ENCODE measurements at places on chromosomes 2 and 18.

GRCh38 chr2:212156088-212156487, 382.5 kb downstream of the ERBB4 start:
- no peak for DNase-seq

DNA sequence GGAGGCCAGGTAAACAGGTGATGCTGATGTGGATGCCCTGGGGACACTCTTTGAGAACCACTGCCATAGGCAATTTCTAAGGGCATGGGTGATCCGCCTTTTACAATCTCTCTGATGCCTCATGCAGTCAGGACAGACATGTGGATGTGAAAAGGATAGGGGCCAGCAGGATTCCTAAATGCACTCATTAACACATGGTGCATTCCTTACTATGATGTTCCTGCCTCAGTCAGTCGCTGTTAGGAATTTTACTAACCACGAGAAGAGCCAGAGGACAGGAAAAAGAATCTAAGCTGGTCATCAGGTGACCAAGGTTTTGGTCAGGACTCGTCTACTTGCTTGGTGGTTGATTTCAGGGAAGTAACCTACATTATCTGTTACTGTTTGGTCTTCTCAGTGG, 191.0 kb downstream of the ARL4C start:
- DNase-seq, result no peak

- no peak for DNase-seq
These were observed 48.9 kb downstream of the FSIP2 start for GRCh38 chr2:185787227-185788145.

DNA sequence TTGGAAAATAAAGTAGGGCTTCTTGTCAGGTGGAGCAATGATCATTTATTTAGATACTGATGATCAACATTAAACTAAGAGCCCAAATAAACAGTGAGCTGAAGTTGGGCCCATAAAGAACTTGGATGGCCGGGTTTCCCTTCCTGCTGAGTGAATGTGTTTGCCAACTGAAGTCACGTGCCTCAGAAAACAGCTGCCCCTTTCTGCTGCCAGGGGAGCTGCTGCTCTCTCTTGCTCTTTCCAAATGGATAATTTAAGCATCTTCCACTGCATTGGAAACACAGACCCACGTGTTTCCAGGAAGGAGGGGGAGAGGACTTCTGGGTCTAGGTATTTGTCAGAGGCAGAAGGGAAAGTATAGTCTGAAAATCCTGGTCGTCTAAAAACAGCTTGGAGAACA, 22.9 kb upstream of the NCKAP5 start:
- DNase-seq, result no peak

DNA sequence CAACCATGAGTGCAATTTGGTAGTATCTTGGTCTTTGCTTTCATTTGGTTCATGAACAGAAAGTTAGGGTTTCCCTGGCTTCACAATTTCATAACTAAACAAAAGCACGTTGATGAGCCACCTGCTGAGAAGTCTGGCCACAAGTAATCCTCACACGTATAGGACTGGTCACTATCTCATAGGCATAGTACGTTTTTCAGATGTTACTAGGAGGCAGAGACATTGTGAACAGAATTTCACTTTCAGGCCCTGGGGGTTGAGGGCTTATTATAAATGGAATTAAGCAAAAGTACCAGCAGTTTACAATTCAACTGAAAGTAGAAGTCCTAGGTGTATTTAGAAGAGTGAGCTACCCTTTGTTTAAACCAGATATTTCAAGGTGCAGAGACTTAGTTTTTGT, 277.1 kb downstream of the ALPK2 start:
- DNase-seq, result no peak

DNA sequence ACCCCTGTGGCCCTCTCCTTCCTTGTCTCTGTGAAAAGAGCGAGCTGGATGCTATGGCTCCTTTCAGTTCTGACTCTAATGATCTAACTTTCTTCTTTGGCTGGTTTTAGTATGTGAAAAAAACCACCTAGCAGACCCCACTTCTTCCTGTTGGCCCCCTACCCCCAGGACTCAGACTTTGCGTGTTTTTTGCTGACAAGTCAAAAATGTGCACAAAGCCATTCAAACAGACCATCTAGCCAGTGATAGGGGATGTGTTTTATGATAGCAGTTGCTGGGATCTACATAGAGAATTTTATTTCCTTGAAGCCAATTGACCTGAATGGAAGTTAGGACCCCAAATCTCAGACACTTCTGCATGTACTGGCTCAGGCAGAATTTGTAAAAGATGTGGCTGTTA, 49.1 kb downstream of the MFSD6 start:
- no peak for DNase-seq

DNA sequence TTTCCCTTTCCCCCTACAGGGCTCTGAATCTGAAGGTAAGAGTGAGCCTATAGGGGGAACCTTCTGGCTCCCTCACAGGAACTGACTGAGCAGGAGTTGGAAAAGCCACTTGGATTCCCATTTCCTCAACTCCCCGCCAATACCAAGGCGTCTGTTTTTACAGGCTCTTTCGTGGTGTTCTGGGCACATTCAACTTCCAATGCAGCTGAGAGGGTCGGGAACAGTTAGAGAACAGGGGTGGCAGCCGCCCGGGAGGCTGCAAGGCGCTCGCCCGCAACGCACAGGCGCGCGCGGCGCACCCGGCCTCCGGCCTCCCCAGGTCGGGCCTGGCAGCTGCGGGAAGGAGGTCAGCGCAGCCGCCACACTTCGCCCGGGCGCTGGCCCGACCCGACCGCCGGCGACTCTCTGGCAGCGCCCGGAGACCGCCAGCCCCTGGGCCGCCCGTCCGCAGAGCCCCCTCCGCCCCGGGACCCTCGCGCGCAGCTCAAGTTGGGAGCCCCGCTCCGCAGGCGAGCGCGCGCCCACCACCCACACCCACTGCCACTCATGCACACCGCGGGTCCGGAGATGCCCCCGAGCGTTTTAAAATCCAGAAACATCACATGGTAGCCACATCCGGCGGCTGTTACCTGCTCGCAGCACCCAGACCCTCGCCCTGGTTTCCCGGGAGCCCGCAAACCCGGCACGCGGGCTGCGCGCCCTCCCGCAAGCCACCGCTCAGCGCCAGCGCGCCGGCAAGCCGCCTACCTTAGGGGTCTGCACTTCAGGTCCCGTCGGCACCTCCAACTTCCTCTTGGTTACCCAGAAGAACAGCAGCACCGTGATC, 816 bp downstream of the GALNT14 start:
- no peak for DNase-seq

DNA sequence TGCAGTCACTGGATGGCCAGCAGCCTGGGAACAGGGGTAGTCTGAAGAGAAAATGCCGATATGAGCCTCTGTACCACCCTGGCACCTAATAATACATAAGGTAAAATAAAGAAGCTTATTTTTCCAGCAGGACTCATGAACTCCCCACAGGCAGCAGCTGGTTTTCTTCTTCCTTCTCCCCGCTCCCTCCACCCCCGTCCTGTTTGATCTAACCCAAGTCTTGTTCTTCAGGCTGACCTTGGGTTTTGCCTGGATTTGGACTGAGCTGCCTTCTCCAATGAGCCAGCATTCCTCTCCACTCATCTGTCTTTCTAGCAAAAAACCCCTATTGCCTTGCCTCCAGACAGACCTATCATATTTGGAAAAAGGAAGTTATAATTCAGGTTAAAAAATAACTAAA, 111.8 kb downstream of the CELF4 start:
- DNase-seq, result no peak

DNA sequence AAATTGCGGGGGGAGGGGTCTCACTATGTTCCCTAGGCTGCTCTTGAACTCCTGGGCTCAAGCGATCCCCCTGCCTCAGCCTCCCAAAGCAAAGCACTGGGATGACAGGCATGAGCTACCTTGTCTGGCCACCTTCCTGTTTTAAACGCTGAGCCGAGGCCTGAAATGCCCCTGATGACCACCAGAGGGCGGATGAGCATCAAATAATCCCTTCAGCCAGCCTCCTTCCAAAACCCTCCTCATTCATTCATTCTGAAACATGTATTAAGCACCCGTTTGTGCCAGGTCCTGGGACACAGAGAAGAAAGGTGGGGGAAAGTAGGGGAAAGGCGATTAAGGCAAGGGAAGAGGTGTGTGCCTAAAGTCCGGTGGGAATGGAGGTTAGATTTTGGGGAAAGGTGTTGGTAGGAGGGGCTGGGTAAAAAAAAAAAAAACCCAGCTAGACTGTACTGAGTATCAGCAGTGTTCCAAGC, 30.7 kb upstream of the PTMA start:
- DNase-seq, result peak; percentile 76

DNA sequence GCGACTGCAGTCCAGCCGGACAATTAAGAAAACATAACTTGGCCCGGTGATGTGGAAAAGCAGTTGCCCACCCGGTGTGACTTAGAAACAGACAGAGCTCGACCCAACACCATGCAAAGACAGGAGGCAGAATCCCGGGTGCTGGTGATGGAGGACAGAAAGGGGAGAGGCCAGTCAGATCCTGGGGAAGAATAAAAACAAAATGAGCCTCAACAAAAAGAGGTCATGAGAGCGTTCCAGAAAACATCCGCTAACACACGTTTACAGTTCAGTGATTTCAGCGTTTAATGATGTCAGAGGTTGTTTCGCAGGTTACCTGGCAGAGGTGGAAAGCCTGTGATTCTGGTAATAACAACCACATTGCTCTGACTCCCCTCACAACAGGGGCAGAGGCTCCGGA, 111.9 kb downstream of the OSR1 start:
- no peak for DNase-seq

- DNase-seq, result no peak
These were observed 40.4 kb downstream of the CLIP4 start for GRCh38 chr2:29155578-29155977.

GRCh38 chr2:727071-727470, 49.9 kb upstream of the TMEM18 start:
- no peak for DNase-seq

- DNase-seq, result no peak
These were observed 99.8 kb upstream of the FZD7 start for GRCh38 chr2:201933792-201934237.

- no peak for DNase-seq
These were observed 44.6 kb upstream of the RAPH1 start for GRCh38 chr2:203579730-203580129.

DNA sequence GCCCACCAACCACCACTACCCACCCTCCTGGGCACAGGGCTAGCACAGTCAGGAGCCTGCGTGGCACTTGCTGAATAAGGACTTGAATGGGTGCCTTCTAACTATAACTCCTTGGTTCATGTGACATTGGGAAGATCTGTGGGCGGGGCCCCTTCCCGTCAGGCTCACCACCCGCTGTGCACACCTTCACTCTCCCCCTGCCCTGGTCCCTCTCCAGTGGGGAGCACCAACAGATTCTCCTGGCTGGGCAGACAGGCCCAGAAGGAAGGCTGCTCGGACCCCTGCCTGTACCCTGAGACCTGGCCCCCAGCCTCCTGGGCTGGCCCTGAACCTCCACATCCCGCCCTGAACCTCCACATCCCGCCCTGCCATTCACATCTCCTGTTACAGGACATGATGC, 33.4 kb upstream of the POMC start:
- DNase-seq, result no peak

DNA sequence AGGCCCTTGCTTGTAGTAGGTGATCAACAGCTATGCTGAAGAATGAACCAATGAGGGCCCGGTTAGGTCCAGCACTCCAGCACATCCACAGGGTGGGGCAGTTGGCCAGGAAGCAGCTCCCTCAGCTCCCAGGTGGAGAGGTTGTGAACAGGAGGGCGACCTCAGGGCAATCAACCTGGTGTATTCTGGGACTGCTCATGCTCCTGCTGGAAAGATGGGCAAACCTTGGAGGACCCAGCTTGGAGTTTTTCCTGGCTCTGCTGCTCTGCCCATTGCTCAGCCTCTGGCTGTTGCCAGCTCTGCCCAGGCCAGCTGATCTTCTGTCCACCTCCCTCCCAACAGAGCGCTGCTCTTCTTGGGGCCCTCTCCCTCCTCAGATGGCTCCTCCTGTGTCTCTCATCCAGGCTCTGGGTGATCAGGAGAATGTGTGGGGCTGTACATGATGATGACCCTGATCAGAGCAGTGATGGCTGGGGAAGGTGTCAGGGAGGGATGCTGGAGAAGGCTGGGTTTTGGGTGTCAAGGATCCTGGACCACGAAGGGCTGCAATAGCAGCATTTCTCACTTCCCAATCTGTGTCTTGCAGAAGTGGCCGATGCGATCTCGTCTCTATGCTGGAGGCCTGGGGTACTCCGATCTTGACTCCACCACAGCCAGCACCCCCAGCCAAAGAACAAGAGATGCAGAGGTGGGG, 3.4 kb downstream of the TCF23 start:
- no peak for DNase-seq

DNA sequence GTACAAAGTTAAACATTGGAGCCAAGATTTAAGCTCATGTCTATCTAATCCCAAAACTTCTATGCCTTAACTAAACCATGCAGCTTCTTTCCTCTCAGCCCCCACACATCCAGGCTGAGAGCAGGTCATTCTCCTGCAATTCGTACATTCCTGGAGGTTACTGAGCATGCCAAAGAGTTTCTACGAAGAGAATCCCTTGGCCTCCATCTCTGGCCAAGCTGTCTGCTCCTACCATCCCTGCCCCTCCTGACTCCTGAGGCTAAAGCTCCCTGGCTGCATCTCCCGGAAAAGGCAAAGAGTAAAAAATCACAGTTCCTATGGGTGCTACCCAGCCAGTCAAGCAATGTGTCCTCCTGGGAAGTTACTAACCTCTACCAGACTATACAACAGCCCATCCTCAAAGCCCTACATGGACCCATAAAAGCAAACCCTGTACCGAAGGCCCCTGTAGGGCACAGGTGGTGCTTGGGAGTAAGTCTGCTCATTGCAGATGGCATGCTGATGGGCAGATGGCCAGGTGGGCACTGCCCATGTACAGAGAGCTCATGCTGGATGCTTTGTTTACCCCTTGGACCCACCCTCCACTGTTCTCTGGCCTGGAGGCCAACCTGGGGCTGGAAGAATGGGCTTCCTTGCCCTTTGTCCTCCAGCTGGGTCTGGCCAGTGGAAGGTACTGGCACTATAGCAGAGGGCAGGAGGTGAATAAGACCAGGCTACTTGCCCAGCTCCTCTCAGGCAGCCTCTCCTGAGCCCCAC, 99.5 kb downstream of the TTC32 start:
- DNase-seq, result no peak

DNA sequence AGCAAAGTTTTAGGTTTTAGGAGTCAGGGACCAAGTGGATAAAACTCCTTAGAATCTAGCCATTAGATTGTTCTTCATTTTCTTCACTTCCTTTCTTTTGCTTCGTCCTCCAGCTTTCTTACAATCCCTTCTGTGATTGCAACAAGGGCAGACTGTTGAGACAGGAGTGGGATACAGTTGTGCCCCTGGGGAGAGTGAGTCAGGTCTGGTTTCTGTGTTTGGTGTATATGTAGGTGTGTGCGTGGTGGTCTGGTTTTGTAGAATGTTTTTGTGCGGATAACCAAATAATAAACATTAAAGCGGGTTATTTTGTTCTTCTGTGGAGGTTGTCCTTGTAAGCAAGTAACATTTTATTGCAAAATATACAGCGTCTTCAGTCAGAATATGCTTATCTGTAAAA, 7.3 kb downstream of the INSIG2 start:
- DNase-seq, result no peak

DNA sequence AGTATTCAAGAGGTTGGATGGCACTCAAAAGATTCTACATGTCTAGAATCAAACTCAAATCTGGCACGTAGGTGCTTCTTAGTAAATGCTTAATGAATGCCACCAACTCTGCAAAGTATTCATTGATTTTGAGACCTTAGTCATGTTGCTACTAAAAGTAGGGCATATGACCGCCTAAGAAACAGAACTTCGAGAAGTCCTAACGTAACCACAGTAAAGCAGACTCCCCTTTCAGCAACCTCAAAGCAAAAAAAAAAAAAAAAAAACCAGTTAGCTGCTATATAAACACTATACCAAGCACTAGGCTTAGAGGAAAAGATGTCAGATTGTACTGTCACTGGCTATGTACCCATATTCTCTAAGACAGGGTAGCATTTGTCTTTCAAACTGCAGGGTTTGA, 33.9 kb downstream of the PTCD3 start:
- DNase-seq, result no peak
